ENCODE measurements at places on chromosomes 1 and 21.

- no peak for DNase-seq
Measured at GRCh38 chr1:162381941-162382750, 618 bp downstream of the C1orf226 start.

GRCh38 chr1:113434081-113434873 is 44.0 kb downstream of the MAGI3 start:
- DNase-seq = no peak

GRCh38 chr1:3921765-3922164 is 21.7 kb upstream of the C1orf174 start:
- no peak for DNase-seq

DNA sequence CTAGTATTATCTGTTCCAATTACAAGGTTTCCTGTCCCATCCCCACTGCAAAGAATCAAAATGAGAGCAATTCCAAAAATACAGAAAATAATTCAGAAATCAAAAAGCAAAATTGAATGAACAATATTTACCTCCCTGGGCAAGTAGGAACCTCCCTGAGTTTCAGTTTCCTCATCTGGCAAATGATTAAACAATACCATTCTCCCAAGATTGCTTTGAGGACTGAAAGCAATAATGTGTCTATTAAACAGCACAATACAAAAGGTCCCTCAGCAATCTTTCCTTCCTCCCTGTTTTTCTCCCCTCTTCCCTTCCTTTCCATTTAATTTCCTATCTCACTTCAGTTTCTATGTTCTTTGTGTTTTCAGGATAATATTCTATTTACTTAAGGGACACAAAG is 171.0 kb downstream of the ZC3H11B start:
- no peak for DNase-seq

GRCh38 chr1:41783189-41783639 is 135.5 kb downstream of the HIVEP3 start:
- DNase-seq = peak; percentile 86

- no peak for DNase-seq
Measured at GRCh38 chr1:119689511-119689910, 22.2 kb upstream of the PHGDH start.

DNA sequence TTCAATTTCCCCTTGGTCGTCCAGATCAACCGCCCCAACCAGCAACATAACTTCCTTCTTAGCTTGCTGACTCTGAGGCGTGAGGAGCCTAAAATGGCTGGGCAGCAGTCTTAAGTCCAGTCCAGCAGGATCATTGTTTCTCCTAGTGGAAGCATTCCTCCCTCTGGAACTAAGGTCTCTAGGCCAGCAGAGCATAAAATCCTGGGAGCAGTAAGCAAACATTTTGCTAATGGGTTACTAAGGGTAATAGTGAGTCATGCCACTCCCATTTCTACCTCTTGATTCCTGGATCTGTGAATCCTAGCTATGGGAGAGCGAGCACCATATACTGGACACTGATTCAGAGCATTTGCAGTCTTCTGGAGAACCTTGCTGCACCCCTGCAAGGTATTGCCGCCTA is 59.9 kb downstream of the ADSS2 start:
- DNase-seq = peak; percentile 11

Measured in AG10803 (cell line).